ENCODE measurements at places on chromosomes 16 and 17.

DNA sequence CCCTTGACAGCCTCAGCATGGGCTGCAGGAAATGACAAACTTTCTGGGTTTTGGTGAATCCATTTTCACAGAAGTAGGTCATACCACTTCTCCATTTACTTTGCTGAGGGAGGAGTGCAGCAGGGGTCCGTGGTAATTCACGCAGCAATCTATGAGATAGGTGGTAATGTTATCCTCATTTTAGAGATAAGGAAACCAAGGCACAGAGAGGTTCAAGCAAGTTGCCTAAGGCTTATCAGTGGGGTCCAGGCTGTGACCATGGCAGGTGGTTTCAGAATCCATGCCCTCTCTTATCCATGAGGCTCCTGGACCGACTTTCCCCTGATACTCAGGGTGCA is 12.6 kb downstream of the TBX4 start:
- DNase-seq, result no peak

GRCh38 chr17:17555151-17555550 is 36.4 kb downstream of the PEMT start:
- no peak for DNase-seq

DNA sequence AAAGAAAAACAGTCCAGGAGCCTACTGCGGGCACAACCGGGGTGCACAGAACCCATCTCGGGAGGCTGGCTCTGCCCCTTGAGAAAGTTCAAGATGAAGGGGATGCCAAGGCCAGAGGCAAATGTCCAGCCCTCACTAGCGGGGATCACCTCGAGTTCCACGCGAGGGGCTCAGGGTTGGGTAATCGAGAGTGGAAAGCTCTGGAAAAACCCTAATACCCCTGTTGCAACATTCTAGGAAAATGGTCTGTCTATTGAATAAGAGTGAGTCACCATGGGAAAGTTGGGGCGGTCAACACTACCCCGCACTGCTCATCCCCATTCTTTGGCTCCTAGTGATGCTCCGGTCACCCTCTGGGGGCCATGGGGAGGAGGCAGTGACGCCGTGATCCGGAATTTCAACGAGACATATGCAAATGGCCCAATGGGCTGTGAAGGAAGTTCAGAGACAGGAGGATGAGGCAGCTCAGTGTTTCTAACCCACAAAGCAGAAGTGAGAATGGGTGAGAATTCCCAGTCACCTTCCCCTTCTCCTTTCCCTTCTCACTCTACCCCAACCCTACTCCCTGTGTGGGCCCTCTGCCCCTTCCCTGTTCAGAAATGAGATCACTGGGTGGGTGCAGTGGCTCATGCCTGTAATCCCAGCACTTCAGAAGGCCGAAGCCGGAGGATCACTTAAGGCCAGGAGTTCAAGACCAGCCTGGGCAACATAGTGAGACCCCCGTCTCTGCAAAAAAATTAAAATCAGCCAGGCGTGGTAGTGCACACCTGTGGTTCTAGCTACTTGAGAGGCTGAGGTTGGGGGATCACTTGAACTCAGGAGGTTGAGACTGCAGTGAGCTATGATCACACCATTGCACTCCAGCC is 22.4 kb downstream of the SOCS3 start:
- DNase-seq, result no peak

- no peak for DNase-seq
Observed at GRCh38 chr17:20095336-20096080, 86.3 kb downstream of the SPECC1 start.

DNA sequence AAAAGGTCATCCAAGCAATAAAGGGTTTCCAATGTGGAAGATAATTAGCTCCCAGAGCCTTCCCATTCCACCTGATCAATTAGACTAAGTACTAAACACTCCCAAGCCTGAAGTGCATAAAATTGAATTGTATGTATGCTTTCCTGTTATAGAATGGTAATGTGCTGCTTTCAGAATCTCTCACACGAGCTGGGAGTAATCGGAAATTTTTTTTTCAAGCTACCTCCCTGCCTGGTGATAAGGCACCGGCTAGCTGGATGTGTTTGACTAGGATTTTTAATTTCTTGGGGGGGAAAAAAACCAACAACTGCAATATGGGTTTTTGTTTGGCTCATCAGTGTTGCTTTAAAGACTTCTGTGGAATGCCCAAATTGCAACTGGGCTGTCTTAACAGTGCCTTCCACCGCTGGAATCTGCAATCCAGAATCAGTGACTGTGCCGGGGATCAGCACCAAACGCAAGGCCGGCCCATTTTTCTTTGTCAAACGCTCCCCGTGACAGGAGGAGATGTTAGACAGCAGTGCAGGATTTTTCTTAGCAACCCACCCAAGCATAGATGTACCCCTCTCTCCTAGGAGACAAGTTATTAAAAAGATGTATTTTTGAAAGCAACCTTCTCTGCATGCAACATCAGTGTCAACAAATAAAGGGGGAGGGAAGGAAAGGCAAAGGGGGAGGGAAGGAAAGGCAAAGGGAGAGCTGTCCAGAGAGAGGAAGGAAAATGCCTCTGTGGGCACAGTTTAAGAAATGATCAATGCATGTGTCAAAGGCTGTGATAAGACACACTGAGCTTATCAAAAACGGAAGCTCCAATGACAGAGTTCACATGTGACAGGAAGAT is 387.2 kb downstream of the NPIPA8 start:
- DNase-seq, result no peak
